Caki2 (cell line): ENCODE measurements at places on chromosomes 13 and 19.
A peak's percentile ranks its signal among the peaks of the same experiment; 100 is the strongest.

DNA sequence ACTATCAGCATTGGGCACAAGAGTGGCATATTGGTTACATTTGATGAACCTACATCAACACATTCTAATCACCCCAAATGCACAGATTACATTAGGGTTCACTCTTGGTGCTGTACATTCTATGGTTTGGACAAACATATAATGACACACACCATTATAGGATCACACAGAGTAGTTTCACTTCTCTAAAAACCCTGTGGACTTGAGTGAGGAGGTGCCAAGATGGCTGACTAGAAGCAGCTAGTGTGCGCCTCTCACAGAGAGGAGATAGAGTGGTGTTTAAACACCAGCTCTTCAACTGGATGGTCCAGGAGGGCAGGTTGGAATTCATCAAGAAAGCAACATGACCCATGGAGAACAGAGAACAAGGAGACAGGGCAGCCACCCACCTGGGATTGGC is 265.6 kb downstream of the TDRD3 start:
- DNase-seq: no peak

DNA sequence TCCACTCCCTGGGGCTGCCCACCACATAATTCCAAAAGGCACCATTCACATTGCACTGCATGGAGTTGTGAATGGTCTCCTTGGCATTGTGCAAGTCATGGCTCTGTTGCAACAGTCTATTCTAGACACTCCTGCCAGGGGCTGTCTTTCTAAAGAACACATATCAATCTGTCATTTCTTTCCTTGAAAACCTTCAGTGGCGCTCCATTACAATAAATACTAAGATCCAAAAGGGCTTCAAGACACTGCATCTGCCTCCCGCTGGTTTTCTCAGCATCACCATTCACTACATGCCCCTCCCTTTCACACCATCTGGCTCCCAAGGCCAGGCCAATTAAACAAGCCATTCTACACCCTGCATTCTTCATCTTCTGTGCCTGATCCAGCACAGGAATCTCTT is 32.2 kb upstream of the TM9SF2 start:
- no peak for DNase-seq

DNA sequence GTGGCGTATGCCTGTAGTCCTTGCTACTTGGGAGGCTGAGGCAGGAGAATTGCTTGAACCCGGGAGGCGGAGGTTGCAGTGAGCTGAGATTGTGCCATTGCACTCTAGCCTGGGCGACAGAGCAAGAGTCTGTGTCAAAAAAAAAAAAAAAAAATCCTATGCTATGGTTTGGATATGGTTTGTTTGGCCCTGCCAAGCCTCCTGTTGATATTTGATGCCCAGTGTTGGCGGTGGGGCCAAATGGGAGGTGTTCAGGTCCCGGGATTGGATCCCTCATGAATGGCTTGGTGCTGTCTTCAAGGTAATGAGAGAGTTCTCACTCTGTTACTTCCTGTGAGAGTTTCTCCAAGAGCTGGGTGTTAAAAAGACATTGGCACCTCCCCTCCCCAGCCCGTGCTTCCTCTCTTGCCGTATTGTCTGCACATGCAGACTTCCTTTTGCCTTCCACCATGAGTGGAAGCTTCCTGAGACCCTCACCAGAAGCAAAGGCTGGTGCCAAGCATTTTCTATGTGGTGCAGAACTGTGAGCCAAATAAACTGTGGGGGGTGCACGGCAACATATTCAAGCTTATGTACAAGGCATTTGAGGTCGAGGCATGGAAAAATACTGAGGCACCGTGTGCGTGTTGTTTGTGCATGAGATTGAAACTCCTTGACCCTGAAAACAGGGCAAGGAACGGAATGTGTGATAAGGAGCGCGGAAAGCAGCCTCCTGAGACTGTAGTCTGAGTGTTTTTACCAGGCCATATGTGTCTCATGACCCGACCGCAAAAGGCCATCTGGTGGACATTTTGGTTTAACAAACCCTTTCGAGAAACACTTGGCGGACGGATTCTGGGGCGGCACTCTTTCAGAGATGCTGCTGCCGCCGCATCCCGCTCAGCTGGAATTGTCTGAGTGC is 7.3 kb downstream of the SIGLEC9 start:
- DNase-seq: no peak

GRCh38 chr13:36666477-36667229 is 7.2 kb upstream of the SERTM1 start:
- DNase-seq: no peak

GRCh38 chr13:38947054-38947453 is 43.6 kb downstream of the STOML3 start:
- DNase-seq: no peak

DNA sequence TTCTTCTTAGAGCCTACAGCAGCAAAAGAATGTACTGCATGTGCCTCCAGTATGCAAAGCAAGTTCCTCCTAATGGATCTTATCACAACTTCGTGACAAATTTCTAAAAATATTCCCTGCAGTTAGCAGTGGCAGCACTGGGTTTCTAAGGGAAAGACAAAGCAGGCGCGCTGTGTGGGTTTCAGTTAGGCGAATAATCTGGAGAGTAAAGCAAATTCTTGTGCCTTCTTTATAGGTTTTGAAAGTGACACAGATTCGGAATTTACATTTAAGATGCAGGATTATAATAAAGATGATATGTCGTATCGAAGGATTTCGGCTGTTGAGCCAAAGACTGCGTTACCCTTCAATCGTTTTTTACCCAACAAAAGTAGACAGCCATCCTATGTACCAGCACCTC is 167.9 kb downstream of the LMO7 start:
- no peak for DNase-seq

- DNase-seq: peak; percentile 64
These were observed 10.6 kb upstream of the UBE2S start for GRCh38 chr19:55418185-55418584.

GRCh38 chr13:25288966-25289365 is 1.7 kb upstream of the MTMR6 start:
- DNase-seq: no peak

GRCh38 chr19:41925208-41926003 is 2.8 kb downstream of the ERFL start:
- no peak for DNase-seq

GRCh38 chr13:40664350-40665125 is 1.9 kb downstream of the FOXO1 start:
- peak; percentile 41 for DNase-seq

GRCh38 chr13:98576200-98576945 is 534 bp downstream of the STK24 start:
- no peak for DNase-seq

- no peak for DNase-seq
These were observed 88.6 kb upstream of the FARP1 start for GRCh38 chr13:98054301-98054700.

GRCh38 chr13:51252954-51253532 is 30.8 kb downstream of the FAM124A start:
- no peak for DNase-seq

DNA sequence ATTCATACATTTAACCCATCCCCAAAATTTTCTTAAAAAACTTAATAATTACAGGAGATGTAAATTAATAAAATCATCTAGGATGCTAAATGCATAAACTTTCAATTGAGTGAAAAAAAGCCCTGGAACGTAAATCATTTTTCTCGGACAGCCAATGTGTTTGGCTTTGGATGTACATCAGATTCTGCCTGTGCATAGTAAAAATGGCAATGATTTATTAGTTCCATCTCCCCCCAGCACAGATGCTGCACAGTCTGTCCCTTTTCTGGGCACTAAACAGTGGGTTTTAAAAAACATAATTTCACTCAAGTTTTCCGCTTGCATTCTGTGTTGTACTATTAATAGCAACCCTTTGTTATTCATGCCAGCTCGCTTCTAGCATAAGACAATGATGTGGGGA is 147.7 kb downstream of the TM9SF2 start:
- DNase-seq: no peak

DNA sequence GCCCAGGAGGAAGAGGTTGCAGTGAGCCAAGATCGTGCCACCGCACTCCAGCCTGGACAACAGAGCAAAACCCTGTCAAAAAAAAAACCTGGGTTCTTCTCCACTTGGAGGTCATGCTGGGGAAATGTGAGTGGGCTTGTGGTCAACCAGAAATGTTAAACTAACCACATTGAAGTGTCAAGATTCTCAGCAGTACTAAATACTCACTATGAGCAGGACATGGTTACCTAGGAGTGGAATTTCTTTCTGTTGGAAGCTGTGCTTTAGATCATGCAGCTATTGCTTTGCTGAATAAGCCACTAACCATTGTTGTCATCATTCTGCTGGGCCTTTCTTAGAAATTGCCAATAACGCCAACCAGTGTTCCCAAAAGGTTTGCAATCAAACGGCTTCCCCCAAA is 253.3 kb upstream of the TSHZ3 start:
- no peak for DNase-seq

- peak; percentile 27 for DNase-seq
These were observed 903 bp downstream of the LATS2 start for GRCh38 chr13:21060338-21061028.

GRCh38 chr19:1103708-1104310 is at the start of gene GPX4:
Gene GPX4, plus strand, starts transcription at chr19:1103994. Its CDS starts 50 bp downstream, at chr19:1104044.
- DNase-seq: peak; percentile 97

- no peak for DNase-seq
These were observed 630.2 kb downstream of the UQCRFS1 start for GRCh38 chr19:28582796-28583195.

DNA sequence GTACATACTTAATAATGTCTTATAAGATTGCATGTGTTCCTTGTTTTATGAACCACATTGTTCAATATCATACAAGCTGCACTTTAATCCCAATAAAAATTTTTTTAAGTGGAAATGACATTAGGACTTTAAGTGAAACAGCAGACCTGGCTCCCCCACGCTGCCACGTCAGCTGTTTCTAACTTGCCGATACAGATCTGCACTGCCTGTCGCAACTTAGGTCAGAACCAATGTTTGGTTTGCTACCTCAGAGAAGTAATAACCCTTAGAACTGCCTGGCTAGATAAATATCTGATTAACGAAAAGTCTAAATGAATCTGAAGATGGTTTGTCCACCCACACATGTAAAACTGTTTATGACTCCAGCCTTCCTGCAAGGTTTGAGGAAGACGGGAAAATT is 327.5 kb upstream of the DACH1 start:
- DNase-seq: no peak

DNA sequence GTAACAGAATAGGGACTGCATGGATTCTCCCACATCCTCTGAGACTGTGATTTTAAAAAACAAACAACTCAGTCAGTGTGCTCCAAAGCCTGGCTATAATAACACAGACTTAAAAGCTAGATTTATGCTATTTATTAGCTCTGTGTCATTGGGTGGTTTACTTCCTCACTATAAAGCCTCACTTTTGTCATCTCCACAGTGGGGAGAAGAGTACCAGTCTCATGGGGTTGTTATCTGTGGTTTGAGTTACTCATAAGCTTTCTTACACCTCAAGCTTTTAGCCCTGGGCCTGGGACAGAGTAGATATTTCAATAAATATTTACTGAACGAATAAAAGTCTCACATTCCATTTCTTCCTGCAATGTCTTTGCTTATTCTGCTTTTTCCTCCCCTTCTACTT is 5.3 kb downstream of the RNASEH2B start:
- no peak for DNase-seq
